ENCODE measurements at places on chromosomes 12 and 14.
A peak's percentile ranks its signal among the peaks of the same experiment; 100 is the strongest.

GRCh38 chr14:68081489-68081888, 261.9 kb downstream of the RAD51B start:
- no peak for DNase-seq

DNA sequence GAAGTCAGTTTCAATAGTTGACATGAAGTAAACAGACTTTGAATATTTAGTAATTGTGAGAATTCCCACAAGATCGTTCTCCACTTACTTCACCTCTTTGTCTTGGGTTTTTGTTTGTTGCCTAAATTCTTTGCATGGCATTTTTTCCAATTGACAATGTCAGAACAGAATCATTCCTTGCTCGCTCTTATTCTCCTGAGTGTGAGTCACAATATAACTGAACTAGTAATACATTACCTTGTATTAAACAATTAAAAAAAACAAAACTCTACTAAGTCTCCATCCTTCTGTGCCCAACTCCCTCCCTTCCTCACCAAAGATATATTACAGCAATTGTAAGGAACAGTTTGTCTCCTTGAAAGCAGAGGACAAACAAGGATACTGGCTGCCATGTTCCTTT, 638.8 kb upstream of the NOVA1 start:
- DNase-seq = no peak

- no peak for DNase-seq
These were observed 38.5 kb downstream of the SPTB start for GRCh38 chr14:64841121-64841651.

- DNase-seq = no peak
These were observed 2.4 kb downstream of the SH2B3 start for GRCh38 chr12:111408116-111408440.

DNA sequence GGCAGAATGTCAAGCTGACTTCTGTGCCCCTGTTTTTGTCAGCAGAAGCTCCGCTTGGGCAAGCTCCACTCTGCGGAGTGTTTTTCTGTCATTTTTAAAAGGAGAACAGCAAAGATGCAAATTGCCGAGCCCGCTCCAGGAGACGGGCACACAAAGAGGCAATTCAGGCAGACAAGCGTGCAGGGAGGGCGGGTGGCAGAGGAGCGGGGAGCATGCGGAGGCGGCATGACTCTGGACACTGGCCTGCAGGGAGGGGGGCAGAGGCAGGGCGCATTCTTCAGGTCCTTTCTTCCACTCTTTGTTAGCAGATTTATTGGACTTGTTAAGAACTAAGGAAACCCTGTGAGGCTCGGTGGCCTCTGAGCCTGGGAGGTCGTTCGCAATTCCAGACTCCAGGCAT, 187.3 kb upstream of the RMST start:
- peak; percentile 35 for DNase-seq

DNA sequence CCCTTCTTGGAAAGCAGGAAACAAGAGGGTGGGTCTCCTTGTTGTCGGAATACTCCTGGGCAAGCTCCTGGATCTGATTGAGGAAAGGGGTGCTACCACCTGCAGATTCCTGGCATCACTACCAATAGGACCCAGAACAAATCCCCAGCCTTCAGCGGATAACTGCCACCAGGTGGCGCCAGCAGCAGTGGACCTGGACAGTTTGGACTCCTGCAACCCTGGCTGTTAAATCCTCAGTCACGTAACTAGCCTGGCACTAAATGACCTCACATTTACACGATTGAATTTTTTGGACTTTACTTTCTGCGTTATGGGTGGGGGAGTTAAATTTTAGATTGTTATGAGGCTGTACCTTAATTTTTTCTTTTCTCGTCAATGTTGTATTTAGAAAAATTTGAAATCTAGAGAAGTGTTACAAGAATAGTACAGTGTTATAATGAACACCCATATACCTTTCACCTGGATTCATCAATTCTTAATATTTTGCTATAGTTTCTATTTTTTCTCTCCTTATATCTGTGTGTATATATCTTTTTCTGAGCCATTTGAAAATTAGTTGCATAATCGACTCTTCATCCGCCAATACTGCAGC, 95.6 kb downstream of the GAS2L3 start:
- peak; percentile 79 for DNase-seq

DNA sequence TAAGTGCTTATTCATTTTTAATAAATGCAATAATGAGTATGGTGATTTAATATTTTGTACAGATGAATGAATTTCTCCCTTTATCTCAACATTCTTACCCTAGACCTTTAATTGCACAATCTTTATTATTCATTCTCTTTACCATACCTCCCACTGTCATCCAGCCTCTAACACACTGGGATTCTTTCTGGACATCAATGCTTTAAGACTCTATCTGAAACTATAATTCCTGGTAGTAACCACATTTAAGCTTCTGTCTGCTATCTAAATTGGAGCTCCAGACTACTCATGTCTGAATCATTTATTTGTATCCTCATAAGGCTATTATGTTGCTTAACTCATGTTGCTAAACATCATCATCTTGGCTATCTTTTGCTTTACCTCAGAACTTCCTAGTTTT, 270.2 kb downstream of the ALG10B start:
- DNase-seq = no peak

DNA sequence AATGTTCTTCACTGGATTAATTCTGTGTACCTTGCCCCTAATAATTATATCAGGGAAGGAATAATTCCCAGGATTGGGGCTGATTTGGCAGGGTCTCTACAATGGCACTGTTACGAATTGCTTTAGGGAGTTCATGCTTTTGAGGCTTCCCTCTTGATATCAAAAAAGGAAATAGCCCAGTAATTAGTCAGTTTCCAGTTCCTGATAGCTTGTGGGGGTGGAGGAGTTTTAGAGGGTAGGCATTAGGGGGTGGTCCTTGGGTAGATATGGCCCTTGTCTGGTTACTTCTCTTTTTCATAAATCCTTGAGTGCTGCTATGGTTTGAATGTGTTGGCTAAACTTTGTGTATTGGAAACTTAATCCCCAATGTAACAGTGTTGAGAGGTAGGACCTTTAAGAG, 6.1 kb upstream of the SRSF5 start:
- DNase-seq = no peak

- no peak for DNase-seq
These were observed 11.5 kb downstream of the NKX2-1 start for GRCh38 chr14:36508418-36509068.

GRCh38 chr14:101736585-101736984, 24.9 kb upstream of the PPP2R5C start:
- DNase-seq = no peak

DNA sequence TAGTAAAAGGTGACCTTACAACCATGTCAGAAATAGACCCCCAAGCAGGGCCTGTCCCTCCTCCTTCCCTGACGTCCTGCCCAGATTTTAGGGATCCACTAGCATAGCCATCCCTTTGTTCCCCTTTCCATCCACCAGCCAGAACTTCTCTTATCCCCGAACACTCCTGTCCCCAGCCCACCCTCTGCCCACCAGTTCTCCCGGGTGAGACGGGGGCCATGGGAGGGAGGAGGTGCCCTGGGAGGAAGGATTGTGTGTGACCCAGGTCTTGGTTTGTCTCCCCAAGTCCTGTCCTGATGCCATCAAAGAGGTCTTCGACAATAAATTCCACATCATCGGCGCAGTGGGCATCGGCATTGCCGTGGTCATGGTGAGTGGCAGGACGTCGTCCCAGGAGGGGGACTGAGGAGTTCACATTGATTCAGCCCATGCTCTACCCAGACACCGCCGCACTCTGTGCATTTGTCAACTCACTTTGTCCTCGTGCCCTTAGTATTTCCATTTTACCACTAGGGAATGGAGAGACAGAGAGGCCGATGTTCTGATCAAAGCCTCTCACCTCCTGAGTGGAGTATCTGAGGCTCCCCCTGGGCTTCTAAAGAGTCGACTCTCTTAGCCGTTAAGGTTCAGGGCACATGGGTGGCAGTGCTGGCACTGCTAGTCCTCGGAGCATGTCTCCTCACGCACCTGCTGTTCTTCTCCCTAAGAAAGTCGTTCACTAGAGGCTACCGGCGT, 35.9 kb downstream of the CD9 start:
- no peak for DNase-seq

- no peak for DNase-seq
These were observed 13.2 kb downstream of the TCL1B start for GRCh38 chr14:95699412-95699811.

DNA sequence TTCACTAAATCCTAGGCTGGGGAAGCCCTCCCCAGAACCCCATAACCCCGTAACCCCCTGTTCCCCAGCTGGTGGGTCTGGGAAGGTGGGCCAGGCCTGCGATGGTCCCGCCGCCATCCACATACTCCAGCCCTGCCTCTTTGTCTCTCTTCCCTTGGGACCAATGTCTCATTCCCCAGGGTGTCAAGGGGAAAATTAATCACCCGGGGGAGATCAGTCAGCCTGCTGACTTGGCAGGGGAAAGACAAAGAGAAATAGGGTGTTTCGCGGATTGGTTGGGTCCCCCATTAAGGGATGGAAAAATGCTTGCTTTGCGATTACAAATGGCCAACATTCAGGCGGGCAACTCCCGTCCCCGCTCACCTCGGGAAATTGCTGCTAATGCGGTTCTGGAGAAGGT, 60.6 kb upstream of the LHX5 start:
- no peak for DNase-seq

DNA sequence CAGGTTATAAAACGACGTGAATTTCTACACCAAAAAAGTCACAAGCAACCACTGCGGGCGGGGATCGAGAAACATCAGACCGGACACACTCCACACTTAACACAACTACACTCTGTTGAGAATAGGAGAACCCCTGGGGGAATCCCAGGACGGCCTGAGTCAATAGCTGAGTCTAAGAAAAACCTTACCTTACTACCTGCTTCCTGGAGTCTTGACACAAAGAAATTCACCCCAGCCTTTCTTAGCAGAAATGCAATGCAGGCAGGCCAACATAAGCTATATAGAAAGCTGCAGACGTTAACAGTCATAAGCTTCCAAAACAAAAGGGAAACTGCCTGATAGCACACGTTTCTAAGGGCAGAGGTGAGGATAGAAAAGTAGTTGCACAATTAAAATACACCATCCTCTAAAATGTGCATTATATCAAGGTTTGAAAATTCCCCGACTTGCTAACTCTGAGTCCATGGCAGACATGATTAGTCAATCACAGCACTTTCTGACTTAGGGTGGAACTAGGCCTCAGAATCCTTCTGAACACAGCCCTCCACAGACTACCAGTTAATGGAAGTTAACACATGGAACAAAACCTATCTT, 68.0 kb downstream of the CCDC88C start:
- DNase-seq = no peak

DNA sequence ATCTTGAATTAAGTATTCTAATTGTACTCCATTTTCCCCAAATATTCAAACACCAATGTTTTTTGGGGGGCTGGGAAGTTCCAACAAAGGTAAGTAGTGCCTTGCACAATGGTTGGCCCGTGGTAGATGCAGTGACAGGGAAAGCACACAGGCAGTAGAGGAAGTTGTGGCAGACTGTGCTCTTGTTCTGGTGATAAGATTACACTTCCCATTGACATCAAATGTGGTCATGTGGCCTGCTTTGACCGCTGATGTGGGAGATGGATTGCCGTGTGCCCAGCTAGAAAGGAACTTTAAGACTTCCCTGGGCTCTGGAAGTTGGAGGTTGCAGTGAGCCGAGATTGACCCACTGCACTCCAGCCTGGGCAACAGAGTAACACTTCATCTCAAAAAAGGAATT, 223.8 kb downstream of the VRK1 start:
- DNase-seq = no peak

DNA sequence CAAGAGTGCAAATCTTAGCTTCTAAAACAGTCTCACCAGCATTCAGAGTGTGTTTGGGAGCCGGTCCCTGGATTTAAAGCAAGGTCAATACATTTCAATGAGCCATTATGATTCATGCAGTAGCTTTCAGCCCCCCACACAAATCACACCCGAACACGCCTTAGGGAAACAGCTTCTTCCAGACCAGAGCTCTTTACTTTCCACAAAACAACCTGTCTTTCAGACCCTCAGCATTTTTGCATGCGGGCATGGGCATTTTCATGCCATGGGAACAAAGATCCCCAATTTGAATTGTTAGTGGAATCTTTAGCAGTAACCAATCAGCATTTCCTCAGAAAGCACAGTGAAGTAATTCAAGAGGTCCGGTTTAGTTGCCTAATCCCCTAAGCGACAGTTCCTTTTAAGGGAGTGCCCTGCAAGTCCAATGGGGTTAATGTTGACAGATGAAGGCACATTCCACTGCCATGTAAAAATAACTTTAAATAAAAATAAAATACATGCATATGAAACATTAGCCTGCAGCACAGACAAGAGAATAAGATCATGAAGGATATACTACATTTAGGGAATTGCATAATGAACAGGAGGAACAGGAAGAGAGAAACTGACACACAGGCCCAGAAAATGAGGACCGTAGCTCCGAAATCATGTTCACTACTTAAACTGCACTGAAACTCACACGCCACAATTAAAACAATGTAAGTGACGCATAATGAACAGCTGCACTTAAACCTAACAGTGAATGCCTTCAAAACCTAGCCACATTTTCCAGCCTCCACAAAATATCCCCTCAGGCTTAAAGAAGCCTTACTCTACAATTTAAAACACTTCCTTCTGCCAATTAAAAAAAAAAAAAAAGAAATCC, 4.0 kb downstream of the VPS37B start:
- peak; percentile 68 for DNase-seq

- no peak for DNase-seq
These were observed 349.3 kb downstream of the CACNA1C start for GRCh38 chr12:2402073-2402579.

DNA sequence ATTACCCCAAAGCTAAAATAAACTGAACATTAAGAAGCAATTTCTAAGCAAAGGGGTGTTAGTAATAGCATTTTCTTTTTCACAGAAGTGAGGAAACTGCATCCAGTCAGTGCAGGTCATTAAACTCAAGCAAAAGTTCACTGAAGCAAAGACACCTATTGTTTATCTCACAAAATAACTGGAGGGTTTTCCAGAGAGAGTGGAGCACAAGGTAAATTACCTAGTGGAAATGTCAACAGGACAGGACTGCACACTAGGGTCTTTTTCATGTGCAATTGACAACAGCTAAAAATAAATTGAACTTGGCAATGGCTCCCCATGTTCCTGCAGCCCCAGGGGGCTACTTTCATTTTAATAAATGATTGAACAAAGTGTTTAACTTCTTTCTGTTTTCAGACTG, 742.0 kb downstream of the GALC start:
- DNase-seq = no peak

DNA sequence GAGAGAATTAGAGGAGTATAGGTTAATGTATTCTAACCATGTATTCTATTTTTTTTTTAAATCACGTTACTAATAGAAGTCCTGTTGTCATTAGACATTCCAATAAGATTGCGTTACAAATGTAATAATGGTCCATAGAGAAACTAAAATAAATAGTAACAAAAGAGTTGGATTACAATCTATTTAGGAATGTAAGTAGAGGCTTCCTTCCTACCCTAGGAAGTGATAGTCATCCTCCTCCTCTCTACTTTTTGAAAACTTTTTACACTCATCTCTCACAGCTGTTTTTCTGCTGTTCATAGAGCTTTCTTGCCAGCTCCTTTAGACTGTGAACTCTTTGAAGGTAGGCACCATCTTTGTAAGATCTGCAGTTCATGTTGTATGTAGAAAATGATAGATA, 23.6 kb downstream of the TRHDE start:
- DNase-seq = peak; percentile 3
